GM06990 (cell line): ENCODE measurements at places on chromosomes 7 and 10.

GRCh38 chr7:123260428-123260960 lies 60.7 kb upstream of the SLC13A1 start:
- no peak for DNase-seq

- DNase-seq = no peak
Observed at GRCh38 chr10:16845248-16845647, 28.0 kb upstream of the RSU1 start.

DNA sequence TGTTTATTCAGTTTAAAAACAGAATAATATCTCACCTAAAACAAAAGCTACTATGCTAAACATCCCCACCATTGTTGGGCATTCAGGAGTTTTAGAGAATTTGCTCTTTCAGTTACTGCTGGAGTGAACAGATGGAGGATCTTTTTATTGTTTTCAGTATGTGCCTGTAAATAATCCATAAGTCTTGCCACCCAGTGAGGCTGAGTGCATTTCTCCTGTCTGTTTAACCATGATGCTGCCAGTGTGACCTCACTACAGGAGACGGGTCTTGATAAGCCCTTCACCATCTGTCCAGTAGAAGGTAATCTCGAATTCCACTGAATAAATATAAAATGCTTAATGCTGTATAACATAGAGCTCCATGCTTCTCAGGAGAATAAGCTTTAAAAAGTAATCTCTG lies 430.9 kb downstream of the POM121L12 start:
- no peak for DNase-seq

DNA sequence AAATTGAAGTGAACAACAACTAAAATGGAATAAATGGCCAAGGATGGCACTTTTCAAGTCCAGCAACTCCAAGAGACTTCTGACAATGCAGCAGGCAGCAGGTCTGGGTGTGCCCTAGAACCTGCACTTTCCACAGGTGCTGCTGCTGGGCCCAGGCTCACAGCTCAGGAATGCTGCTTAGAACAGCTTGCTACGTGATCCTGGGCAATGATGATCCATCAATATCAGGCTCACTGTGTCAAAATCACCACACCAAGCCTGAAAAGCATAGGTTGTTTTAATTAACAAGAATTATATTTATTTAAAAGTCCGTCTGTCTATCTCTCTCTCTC lies 148.4 kb downstream of the TNS3 start:
- DNase-seq = no peak

- no peak for DNase-seq
Observed at GRCh38 chr7:4071370-4072058, 610.6 kb upstream of the FOXK1 start.

GRCh38 chr10:97827702-97828291 lies 21.8 kb upstream of the GOLGA7B start:
- DNase-seq = no peak

DNA sequence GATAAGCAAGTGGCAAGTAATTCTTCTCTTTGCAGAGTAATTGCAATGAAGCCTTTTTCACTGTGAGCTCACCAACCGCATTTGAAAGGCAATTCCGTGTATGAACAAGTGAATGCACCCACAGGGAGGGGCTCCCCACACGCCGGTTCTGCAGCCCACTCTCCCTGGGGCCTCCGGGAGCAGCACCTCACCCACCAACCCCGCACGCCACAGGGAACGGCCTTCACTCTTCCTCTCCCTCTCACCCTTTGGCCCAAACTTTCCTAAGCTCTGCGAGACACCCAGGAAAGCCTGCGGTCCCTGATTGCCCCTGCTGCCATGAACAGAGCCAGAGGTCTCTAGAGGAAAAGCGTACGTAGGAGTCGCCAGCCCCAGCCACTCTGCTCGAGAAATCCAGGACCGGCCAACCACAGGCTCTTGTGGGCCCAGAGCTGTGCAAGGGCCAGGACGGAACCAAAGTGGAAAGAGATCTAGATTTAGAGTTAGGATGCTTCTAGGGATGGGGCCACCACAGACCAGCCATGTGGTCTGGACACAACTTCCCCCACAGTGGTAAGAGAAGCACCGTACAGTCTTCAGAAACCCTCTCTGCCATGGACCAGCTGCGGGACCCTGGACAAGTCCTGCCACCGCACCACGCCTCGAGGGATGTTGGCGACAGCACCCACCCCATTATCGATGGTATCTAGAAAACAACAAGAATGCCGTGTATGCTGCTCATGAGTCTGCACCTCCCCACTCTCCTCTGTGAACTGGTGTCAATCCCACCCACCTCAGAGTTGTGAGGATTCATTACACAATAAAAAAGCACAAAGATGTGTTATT lies 3.6 kb downstream of the WDR86 start:
- DNase-seq = no peak

GRCh38 chr7:68547799-68548198 lies 1050.5 kb upstream of the AUTS2 start:
- no peak for DNase-seq

DNA sequence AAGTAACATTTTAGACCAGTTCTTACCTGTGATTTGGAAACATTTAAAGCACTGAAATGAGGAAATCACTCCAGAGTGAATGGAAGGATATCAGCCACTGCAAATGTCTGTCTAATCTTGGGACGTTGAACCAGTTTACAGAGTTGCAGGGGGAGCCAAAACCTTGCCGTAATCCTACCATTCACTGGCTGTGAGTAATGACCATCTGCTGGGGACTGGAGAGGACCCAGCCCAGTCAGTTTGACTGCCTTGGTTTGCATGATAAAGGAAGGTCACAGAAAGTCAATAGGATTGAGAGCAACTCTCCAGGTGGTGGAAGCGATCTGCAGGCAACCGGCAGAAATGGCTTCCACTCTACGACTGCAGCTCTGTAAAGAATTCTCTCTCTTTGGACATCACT lies 167.2 kb downstream of the AKR1D1 start:
- DNase-seq = no peak

DNA sequence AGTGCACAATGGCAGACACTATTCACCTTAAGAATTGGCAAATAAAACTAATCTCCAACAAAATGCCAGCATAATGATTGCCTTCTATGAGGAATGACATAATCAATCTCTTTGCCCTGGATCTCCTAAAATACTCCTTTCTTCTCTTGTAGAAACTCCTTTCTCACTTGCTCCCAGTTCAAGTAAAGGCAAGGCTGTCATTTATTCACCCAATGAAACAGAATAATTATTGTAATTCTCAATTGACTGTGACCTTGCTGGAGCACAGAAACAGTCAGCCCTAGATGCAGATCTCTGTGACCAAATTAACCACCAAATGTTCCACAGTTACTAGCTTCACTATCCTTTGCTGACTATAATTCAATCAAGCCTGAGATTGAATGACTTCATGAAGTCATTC lies 99.3 kb downstream of the SEMA3C start:
- no peak for DNase-seq

- no peak for DNase-seq
Observed at GRCh38 chr7:49788455-49789059, 15.1 kb downstream of the VWC2 start.

DNA sequence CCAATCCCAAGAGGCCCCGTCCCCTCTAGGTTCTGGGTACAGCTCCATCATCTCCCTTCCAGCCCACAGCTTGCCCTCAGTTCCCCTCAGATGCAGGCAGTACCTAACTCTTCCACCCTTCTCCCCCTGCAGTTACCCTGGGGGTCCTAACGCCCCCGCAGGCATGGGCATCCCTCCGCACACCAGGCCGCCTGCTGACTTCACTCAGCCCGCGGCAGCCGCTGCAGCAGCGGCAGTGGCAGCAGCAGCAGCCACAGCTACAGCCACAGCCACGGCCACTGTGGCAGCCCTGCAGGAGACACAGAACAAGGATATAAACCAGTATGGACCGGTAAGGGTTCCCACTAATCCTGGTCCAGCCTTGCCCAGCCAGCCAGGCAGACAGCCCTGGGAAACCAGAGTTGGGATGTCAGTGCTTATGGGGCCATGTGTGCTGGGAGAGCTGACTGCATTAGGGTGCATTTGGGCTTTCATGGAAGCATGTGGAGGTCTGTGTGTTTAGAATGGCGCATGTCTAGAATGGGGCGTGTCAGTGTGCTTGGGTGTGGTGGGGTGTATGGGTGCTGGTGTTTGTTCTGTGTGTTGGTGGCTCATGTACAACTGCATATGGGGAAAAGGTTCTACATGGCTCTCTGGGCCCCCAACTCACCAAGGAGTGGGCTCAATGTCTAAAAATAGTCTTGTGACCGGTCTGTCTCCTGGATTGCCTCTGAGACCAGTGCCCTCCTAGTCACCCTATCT lies 55.1 kb upstream of the PPIF start:
- DNase-seq = no peak

GRCh38 chr10:99788598-99789256 lies 6.3 kb downstream of the ABCC2 start:
- DNase-seq = no peak

GRCh38 chr7:17380736-17381662 lies 82.5 kb downstream of the AHR start:
- no peak for DNase-seq

- DNase-seq = no peak
Observed at GRCh38 chr7:48847917-48848316, 76.4 kb upstream of the CDC14C start.

DNA sequence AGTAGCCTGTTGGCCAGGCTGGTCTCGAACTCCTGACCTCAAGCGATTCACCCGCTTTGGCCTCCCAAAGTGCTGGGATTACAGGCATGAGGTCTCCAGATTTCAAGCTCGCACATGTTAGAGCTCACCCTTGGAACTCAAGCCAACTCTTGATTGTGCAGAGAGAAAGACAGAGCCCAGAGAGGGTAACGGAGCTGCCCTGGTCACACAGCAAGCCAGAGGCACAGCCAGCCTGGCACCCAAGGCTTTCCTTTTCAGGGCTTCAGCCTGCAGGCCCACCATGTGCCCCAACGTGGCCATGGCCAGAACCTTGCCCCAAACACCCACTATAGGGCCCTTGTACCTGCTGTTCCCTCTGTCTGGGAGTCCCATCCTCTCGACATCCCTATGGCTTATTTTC lies 49.1 kb upstream of the CUX1 start:
- no peak for DNase-seq

DNA sequence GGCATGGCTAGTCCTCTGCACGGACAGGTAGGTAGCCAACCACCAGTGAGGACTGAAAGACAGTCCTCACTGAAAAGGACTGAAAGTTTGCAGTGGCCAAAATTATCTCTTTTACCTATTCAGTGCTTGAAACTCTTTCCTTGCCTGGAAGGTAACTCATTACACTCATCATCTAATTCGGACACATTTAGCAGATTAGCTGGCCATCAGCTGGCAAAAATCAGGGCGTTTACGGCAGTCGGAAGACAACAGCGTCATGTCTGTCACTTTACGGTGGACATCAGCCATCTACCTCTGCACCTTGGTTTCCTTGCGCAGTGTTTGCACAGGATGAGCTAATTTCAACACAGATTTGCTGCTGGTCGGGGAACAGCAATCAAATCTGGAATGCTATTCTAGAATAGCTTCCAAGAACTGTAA lies 740 bp downstream of the ANXA7 start:
- DNase-seq = no peak

DNA sequence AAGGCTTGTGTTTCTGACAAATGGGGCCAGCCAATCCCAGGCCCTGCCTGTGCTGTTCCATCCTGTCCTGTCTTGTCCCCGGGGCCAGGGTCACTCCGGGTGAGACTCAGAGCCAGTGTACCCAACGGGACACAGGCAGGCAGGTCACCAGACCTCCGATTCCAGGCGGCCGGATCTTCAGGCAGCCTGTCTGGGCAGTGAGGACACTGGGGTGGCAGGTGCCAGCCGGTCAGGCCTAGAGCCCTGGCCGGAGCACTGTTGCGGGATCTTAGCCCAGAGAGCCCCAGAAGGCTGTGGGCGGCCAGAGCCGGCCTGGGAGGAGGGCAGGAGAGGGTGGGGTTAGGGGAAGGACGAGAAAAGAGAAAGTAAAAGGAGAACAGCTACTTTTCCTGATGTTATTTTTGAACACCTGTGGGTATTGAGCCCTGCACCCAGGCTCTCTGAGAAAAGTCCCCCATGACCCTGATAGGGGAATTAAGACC lies 134.3 kb upstream of the TNRC18 start:
- DNase-seq = peak; percentile 78

DNA sequence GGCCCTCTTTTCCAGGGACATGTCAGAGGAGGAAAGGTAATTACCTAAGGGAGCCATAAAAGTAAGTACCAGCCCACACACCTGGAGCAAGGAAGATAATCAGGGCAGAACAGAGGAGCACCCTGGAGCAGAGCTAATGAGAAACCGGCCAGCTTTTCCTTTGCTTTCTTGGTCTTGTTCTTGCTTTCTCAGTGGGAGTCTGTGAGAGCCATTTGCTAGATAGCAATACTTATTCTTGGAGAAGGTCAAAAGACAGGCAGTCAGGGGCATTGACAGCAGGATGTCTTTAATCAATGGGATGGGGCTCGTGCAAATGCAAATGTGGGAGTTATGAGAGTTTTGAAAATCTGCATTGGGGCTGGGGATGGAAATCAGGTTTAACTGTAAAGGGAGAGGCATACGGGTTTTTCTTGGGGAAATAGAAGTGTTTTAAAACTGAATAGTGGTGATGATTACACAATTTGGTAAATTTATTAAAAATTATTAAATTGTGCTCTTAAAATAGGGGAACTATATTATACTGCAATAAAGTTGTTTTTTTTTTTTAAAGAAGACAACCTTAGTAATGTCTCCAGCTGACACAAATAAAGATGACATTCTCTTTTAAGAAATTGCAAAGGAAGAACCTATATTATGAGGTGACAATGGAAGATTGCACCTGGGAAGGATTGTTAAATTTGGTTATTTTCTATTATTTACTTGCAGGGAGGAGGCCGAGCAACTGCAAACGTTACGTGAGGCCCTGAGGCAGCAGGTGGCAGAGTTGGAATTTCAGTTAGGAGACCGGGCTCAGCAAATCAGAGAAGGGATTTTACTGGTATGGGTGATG lies 35.6 kb upstream of the PPP1R17 start:
- DNase-seq = no peak
